ENCODE measurements at places on chromosomes 12 and 14. TPM values are rescaled to one million over a fixed set of nuclear protein-coding genes. Genes with fewer than 3 reads are reported as not detected.

TGM1 gene
- 2.6 TPM for total RNA-seq

CCDC77 gene
- 13.8 TPM for total RNA-seq

SERPINA1 gene
- 1.3 TPM for total RNA-seq

LGR5 gene
- not detected for total RNA-seq

ADGRD1 gene
- total RNA-seq: not detected

LMO3 gene
- not detected for total RNA-seq

TMTC1 gene
- total RNA-seq: not detected

B4GALNT1 gene
- total RNA-seq: 1.5 TPM

TMPRSS12 gene
- total RNA-seq: not detected

SOAT2 gene
- total RNA-seq: 3.1 TPM

OSBPL8 gene
- 84.4 TPM for total RNA-seq

FAM161B gene
- total RNA-seq: 1.0 TPM

SLC2A3 gene
- total RNA-seq: 125 TPM

LRTM2 gene
- not detected for total RNA-seq

OR6C65 gene
- total RNA-seq: not detected
